ENCODE measurements at places on chromosomes 3 and 15.

DNA sequence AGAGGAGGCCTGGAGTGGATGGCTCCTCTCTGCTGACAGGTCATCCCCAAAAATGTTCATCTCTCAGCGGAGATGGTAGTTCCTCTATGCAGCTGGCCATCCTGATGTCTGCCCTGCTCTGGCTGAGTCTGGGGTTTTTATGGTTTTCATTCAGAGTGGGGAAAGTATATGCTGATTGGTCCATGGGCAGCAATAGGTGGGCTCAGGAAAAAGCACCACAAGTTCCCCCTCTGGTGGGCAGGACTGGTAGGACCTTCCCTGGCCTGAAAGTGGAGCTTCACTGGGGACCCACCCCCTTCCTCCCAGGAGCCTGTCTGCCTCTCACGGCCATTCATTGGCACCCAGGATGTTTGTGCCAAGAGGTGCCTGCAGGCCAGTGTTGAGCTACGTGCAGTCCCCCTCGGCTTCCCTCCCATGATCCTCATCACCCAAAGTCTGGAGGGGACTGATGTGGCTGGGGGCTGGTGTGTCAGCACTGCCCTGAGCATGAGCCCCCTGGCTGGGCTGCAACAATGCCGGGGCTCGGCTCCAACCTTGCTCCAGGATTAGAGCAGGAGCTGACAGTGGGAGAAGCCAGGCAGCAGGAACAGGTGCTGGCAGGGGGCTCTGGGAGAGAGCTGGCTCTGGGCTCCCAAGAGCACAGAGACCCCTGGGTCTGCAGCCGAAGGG is 13.1 kb upstream of the BLOC1S6 start:
- DNase-seq, result no peak

DNA sequence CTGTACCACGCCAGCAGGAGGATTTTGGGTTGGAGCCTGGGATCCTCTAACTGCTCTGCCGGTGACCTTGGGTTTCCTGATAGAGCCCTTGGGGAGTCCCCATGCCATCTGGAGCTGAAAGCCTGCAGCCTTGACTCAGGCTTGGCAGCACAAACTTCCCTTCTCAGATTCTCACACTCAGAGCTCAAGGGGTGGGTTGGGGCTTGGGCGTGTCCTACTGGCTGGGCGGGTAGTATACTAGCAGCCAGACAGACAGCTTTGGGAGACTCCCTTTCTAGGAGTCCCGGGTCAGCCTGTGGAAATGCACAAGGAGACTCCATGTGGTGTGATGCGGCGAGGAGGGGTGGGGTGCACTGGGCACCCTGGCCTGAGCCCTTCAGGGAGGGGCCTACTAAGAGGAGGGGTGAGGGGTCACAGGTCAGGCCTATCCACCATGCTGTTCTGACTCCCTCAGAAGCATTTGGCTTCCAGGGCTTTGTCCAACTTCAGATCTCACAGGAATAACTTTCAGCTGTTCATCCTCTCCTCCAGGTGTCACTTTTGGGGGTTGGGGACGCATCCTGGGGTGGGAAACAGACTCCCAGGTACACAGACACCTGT is 21.6 kb upstream of the PLXNA1 start:
- DNase-seq, result no peak

- DNase-seq, result no peak
Observed at GRCh38 chr3:176977331-176977730, 220.0 kb downstream of the TBL1XR1 start.

- no peak for DNase-seq
Observed at GRCh38 chr3:23256741-23257435, 53.8 kb downstream of the UBE2E2 start.

GRCh38 chr15:37581866-37582532 is 352.4 kb upstream of the TMCO5A start:
- DNase-seq, result no peak

GRCh38 chr15:62976301-62976881 is 66.2 kb upstream of the TPM1 start:
- DNase-seq, result no peak

DNA sequence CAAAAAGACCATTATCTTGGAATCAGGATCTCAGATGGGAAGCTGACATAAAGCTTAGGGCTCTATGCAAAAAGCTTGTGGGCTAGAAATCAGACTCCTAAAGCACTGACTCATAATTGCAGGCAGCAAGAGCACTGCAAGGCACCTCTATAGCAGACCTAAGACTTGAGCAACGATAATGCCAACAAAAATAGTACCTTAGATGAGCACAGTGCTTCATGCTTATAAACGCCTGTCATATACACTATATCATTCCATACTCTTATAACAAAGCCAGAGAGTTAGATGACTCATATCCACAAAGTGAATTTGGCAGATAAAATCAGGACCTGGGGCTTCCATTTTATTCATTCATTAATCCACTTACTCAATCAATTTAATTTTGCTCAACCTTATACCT is 560.8 kb downstream of the MCTP2 start:
- no peak for DNase-seq

- DNase-seq, result no peak
Observed at GRCh38 chr15:34682674-34683073, 72.1 kb downstream of the GJD2 start.

- no peak for DNase-seq
Observed at GRCh38 chr3:137642831-137643230, 121.3 kb upstream of the SOX14 start.

DNA sequence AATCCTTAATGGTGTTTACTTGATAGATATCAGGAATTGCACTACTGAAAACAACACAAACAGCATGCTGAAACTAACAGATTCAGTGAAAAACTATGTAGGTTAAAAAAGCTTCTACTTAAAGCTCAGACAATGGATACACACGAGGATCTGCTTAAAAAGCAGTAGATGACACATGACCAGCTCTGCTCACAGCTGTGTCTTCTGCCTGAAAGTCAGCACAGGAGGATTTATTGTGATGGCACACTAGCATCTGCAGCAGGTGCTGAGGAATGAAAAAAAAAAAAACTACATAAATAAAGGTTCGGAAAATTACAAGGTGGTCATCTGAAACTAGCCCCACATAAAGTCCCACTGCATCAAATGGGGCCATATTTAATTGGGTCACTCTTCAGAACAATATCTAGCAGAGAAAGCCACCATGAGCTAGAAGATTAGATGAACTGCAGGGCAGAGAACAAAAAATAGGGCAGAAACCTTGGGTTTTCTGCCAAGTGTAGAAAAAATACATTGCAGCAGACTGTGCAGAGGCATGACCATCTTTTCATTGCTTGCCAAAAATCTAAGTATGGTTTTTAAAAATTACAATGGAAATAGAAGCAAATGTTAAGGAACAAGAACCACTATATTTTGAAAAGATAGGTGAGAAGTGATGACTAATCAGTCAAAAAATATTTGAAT is 13.2 kb upstream of the GOLM2 start:
- DNase-seq, result no peak

DNA sequence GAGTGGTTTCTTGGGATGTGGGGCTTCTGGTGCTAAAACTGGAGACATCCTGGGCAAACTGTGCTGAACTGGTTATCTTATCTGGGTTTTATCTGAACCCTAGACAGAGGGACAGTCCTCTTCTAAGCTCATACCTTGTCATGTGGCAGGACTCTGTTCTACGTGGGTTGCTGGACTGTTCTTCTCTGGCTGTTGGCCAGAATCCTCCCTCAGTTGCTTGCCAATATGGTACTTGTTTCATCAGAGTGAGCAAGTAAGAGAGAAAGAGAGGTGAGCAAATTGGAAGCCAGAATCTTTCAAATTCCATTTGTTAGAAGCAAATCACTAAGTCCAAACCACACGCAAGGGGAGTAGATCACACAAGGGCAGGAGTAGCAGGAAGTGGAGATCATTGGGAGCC is 291.5 kb upstream of the TBL1XR1 start:
- DNase-seq, result no peak

Data from NCI-H1048 (cell line).